ENCODE measurements at places on chromosomes 4 and X. TPM values are rescaled to one million over a fixed set of nuclear protein-coding genes. Genes with fewer than 3 reads are reported as not detected.

The P2RY4 gene
- total RNA-seq: 0.87 TPM

DNA sequence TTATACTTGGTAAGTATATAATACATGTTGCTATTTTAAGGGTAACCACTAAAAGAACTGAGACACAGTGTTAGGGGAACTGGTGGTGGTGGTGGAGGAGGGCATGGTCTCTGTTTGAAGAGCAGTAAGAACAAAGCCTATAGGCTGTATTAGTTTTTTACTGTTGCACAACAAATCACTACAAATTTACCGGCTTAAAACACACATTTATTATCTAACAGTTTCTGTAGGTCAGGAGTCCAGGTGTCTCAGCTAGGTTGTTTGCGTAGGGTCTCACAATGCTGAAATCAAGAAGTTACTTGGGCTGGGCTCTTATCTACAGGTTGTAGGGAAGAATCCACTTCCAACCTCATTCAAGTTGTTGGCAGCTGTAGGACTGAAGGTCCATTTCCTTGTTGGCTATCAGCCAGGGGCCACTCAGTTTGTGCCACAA lies 52.6 kb downstream of the CASK start:
- peak; percentile 33 for DNase-seq

DNA sequence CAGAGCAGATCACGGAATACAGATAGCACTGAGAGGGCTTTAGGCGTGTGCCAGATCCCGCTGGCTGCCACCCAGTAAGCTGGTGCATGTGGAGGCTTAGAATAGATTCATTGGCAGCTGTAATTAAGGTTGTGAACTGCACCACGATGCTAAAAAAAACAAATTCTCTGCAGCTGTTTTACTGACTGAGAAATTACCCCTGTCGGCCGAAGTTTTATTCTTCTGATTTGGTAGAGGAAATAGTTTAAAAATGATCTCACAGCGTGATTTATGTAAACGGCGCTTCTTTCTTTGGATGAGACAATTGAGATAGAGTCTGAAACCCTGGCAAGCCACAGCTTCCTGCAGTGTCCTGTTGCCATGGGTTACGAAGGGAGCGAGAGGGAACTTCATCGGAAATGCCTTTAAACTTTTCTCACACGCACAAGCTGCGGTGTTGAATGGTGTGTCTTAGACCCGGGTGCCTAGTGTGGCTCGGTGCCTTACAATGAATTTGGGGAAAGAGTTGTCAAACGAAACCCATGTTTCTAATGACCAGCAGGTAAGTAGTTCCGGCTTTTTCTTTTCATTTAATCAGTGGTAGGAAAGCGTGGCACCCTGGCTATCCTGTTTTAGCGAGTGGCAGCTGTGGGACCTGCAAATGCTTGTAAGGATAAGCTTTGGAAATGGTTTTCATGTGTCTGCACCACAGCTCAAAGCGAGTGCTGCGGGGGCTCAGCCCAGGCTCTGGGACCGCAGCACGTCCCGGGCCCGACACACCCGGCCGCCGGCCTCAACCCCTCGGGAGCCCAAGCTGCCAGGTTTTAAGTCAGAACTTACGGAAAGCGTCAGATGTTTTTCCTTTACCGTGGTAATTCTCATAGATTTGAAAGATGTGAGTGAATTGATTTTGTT lies 71.7 kb upstream of the HGFAC start:
- peak; percentile 55 for DNase-seq

DNA sequence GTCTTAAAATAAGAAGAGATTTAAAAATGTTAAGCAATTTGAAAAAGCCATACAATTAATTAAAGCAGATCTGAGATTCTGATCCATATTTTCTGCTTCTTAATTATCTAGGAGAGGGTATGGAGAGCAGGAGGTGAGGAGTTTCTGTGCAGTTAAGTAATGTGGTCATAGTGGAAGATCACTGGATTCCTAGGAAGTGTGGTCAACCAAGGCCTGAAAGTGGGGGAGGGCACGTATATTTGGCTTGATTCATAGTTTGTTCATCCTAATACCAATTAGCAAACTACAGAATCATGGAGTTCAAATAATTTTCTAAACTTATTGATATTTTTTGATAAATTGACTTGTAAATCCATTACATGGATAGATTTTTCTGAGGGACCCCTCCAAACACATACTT lies 768.3 kb downstream of the RAPGEF2 start:
- no peak for DNase-seq

DNA sequence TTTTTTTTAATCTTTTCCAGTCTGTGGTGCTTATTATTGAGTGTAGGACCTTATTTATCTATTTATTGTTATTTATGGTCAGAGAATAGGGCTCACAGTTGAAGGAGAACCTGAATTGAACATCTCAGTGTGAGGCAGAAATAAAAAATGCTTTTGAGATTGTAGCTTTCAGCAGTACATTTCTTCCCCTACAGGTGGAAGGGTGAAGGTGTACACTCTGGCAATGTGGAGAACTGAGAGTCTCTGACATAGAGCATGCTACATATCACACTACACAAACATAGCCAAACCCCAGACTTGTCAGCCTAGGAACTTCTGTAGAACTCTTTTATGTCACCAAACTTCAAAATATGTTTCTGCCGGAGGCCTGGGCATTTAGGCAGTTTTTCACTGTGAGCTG lies 140.2 kb downstream of the STIM2 start:
- no peak for DNase-seq

GRCh38 chr4:6123116-6123515 lies 77.2 kb downstream of the JAKMIP1 start:
- no peak for DNase-seq

GRCh38 chr4:78651250-78651860 lies 99.8 kb downstream of the ANXA3 start:
- DNase-seq: no peak

The PPEF1 gene
- 0.36 TPM for total RNA-seq

GRCh38 chr4:52552778-52553177 lies 106.3 kb downstream of the USP46 start:
- DNase-seq: peak; percentile 13

GRCh38 chrX:64190136-64190740 lies 15.3 kb downstream of the AMER1 start:
- DNase-seq: no peak

- DNase-seq: peak; percentile 70
These were observed at the start of gene SPOCK3 for GRCh38 chr4:167234316-167234881. Gene SPOCK3 (minus strand): TSS chr4:167234494.

DNA sequence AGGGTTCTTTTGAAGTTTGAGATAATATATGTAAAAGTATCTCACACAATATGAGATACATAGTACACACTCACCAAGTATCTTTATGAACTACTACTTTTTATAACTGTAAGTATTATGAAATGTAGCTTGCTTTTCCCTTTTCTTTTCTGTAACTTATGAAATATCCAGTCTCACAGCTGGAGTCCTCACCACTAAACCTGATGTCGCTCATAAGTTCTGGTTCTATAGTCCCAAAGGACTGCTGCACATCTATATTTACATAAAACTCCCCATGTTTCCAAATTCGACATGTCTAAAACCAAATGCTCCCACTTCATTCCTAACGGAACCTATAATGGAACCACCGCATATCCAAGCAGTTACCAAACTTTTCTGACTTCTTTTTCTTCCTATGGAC lies 186.5 kb upstream of the SLC7A11 start:
- no peak for DNase-seq

- no peak for DNase-seq
These were observed 434.3 kb downstream of the PDGFC start for GRCh38 chr4:156537286-156537685.

The SLC2A9 gene
- total RNA-seq: 2.7 TPM

DNA sequence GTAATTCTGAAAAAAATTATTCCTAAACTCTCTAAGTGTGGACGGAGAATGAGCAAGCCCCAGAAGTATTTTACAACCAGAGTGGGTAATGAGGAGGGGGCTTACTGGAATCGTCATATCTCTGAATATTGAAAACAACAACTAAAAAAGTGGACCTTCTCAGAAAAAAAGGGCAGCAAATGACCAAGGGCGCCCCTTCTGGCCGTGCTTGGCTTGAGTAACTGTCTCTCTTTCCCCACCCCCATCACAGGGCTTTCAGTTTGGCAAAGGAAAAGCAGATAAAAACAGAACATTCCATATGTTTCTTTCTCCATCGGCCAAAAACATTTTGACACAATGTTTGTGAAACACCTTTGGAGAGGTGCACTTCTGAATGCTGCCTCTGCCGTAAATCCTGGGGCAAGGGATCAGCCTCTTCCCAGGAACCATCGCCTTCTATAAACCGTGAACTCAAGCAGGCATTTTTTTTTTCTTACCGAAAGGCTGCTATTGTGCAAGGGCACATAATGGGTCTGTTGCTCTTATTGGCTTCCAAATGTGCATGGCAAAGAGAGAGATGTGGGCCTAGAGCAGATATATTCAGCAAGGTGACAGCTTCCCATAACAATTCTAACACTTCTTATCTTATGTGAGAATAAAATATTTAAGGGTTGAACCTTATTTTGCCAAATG lies 115.4 kb downstream of the PARM1 start:
- no peak for DNase-seq

- DNase-seq: peak; percentile 22
These were observed 47.5 kb upstream of the RAP2C start for GRCh38 chrX:132266583-132267355.

The ADH7 gene
- not detected for total RNA-seq
